ENCODE measurements at places on chromosomes 1 and 21.

DNA sequence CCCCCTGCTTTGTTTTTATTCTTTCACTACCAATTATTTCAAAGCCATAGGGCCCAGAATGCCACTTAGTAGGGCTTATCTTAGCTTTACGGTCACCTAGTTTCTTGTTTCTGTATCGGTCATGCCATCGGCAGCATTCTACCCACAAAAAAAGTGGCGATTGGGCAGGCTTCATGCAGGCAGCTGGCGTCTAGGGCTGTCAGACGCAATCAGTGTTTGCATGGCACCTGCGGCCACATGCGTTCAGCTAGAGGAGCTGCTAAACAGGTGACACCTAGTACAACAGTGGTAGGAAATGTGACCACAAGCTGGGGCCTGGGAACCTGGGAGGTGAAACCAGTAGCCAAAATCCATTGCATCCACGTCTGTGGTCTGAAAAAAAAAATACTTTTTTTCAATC lies 262.7 kb downstream of the PBX1 start:
- no peak for DNase-seq

- DNase-seq: no peak
These were observed 3.1 kb upstream of the ADARB1 start for GRCh38 chr21:45071078-45071873.

GRCh38 chr1:58767143-58767542 lies 16.7 kb downstream of the JUN start:
- no peak for DNase-seq

DNA sequence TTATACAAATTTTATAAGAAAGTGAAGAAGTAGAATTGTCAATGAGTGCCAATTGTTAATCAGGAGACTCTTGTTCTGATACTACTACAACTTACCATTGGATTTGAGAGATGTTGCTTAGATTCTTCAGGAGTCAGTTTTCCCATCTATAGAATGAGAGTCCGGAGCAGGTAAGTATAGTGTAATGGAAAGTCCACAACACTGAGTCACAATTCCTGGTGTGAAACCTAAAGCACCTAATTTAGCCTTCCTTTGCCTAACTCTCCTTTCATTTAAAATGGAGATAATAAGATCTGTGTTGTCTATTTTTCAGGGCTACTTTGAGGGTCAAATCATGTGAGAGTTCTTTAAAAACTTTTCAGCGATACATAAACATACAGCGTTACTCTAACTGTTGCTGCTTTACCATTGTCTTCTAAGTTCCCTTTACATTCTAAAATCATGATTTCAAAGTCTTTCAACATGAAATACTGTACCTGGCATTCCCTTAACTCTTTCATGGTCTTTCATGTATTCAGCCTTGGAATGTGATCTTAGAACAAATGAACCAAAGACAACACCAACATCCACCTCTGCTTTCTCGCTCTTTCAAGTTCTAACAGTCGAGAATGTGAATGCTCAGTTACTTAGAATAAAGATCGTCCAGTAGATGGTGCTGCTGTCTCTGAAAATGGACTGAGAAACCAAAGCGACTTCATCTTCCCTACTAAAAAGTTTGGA lies 90.9 kb downstream of the SLC30A10 start:
- DNase-seq: peak; percentile 22

GRCh38 chr1:165525708-165526107 lies 18.1 kb upstream of the LRRC52 start:
- DNase-seq: no peak

DNA sequence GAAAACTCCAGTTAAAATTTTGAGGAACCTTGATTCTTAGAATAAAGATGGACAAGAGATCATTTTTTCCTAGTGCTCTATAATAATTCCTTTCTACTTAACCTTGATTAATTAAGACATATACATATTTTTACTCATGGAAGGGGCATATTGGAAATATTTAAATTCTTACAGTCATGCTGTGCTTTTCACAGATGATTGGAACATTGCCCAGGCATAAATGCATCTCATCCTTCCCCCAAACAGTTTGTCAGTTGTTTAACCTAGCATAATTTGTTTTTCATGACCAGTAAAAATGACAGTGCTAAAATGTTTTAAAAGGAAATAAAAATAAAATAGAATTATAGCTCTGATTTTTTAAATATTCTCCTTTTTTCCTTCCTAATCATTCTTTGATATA lies 140.0 kb downstream of the DNM3 start:
- DNase-seq: no peak

DNA sequence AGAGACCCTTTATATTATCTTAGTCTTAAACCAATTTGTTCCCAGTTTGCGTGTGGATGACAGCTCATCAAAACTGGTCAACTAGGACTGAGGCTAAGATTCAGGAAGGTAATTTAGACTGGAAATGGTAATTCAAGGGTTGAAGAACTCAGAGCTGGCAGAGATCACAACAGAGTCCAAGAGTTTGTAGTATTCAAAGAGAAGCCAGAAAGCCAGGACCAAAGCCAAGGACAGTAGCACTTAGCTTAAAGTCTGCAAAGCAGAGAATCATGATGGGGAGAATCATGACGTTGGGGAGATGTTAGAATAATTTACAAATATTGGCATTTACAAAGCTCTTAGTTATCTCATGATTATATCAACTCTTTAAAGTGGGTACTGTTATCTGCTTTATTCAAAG lies 32.6 kb downstream of the RNF11 start:
- no peak for DNase-seq

DNA sequence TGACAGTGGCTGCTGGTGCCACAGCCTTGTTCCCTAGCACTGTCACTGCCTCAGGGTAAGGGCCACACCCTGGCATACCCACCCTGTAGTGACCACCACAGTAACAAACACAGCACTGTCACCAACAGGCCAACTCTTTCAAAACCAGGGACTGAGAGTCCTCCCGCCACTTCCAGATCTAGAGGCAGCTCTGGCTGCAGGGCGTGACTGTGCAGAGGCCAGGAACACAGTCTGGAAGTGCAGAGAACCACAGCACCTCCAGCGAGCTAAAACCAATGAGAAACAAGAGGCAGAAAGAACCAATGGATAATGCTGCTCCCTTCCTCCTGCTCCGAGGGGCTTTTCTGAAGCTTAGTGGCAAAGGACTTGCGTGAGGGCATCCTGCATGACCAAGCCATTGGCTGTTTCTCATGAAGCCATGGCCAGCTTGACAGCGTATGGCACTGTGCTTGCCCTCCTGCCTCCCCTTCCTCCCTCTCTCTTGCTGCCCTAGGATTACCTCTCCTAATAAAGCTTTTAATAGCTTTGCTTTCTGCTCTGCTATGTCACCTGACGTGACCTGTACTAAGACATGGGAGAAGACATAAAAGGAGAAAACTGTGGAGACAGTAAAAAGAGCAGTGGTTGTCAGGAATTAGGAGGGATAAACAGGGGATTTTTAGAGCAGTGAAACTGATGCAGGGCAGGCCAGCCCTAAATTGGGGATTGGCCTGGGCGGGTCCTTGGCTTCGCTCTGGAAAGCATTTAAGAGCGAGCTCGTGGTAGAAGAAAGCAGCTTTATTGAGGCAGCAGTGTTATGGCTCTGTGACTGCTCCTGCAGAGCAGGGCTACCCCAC lies 7.2 kb downstream of the PARP1 start:
- DNase-seq: no peak

- DNase-seq: no peak
These were observed 9.8 kb downstream of the ETV3L start for GRCh38 chr1:157089789-157090188.

- DNase-seq: no peak
These were observed 3.4 kb downstream of the CLEC20A start for GRCh38 chr1:178493301-178493741.

DNA sequence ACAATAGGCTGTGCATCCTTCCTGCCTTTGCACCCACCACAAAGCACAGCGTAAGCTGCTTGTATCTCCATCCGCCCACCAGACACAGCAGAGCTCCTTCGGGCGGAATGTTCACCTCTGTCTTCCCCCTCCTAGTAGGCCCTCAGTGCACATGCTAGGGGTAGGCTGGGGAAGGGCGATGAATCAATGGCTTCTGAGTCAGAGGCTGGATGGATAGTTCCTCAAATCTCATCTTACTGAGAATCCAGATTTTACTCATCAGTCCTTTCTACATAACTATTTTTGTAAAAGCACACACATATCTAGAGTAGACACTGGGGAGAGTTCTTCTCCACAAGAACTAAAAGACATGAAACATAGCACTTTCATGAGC lies 73.8 kb downstream of the BCAR3 start:
- no peak for DNase-seq

DNA sequence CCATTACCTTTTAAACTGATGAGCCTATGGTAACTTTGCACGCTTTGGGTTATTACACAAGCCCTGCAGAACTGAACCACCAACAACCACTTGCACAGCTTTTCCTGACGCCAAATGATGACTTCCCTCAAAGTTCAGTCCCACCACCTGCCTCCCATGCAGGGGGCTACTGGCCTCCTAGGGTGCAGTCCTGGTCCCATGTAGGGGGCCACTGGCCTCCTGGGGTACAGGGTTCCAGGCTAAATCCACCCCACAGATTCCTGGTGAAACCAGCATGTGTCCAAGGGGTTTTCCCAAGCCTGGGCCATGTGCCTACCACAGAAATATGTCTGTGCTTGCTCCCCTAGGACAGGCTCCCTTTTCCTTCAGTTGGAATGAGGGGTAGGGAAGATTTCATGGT lies 73.4 kb upstream of the ZNF678 start:
- DNase-seq: no peak

DNA sequence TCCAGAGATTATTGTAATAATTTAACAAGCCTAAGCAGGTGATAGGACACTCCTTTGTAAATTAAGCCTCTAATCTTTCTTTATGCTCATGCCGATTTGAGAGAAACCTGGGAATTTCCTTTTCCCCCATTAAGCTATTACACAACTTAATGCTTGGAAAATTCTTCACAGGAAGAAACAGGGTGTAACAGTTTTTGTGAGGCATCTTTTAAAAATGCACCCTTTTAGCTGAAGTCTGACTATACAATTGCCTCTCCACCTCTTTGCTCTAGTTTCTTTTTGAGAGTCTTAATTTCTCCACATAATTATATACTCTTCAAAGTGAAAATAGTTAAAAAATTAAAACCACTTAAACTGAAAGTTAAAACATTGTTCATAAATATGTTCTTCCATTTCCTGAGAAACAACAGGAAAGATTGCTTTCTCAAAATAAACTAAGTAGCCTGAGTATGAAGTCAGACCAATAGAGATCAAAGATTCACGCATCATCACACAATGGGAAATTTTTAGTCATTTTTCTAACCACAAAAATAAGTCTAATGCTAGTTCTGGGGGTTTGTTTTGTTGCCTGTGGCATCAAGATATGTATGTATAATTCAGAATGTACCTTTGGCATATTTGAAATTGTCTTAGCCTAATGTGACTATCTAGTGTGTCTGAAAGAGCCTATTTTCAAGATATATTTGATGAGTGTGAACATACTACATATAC lies 34.7 kb downstream of the LRRC8D start:
- no peak for DNase-seq

- DNase-seq: no peak
These were observed 22.1 kb upstream of the FAM43B start for GRCh38 chr1:20530306-20530705.

DNA sequence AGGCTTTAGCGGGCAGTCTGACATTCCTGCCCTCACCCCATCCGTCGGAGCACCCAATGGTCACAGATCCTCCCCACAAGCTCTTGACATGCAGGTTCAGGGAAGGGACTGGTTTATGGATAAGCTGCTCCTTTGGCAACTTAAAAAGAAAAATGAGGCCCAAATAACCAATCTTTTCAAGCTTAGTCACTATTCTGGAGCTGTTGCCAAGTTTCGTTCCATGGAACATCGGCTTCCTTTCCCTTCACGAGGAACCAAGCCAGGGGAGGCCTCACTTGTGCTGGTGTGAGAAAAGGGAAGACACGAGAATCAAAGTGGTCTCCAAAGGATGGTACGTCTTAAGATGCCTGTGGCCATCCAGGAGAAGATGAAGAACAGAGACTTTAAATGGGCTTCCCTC lies 46.1 kb upstream of the LPAR3 start:
- DNase-seq: no peak

DNA sequence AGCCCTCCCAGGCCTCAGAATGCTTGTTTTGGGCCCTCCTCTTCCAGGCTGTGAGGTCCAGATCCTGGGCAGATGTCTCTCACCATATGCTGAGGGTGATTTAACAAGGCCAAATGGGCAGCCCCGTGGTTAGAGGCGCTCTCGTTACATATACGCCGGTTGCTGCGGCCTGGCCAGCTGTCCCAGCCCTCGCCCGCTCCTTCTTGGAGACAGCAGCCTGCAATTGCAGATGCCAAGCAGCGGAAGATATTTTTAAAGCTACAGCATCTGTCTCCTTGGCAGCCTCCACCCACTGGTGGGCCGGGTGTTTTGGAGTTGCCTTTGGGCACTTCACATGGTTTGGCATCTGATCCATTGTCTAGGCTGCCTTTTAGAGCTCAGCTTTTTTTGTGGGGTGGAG lies 178.8 kb upstream of the NFIA start:
- DNase-seq: no peak

DNA sequence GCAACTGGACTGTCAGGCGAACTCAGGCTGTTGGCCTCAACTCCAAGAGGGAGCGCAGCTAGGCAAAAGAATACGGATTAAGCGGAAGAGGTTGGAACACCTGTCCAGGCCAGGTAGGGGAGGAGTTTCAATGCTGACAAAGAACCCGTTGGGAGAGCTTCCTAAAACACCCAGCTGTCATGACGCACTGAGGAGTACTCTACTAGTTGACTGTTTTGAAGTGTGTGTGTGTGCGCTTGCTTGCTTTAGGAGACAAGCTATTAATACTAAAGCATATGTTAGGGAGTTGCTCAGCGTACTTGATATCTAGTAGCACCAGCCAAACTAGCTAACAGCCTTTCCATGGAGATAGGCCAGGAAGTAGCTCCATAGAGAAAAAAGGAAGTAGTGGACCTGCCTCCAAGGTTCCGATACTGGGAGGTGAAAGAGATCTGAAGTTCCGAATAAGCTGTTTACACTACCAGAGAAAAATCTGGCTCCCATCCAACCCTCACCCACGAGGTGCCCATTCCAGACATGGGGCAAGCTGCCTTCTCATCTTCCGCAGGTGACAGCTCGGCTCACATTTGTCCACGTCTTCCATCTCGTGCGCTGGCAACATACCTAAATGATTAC lies 974 bp upstream of the FNBP1L start:
- no peak for DNase-seq

DNA sequence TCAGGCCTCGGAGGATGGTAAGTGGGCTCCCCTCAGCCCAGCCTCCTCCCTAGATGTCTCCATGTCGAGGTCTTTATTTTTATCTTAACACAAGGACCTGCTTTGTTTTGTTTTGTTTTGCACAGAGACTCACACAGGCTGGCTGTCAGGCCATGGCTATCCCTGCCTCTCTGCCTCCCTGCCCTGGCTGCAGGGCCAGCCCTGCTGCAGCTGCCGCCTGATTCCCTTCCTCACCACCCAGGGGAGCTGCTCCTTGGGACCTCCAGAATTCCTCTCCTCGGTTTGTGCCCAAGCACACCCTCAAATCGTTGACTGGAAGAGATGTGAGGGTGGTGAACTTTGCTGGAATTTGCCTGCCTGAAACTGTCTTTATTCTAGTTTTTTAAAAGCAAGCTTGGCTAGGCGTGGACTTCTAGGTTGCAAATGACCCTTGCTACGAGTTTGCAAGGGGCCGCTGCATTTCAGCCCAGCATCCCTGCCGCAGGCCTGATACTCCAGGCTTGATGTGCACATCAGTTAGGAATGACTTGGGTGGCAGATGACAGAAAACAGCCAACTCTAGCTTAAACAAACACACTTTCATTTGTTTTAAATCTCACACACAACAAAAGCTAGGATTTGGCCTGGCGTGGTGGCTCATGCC lies 37.1 kb downstream of the WNT9A start:
- no peak for DNase-seq
